PC-3 (cell line): ENCODE measurements at places on chromosomes 4 and X.
A peak's percentile ranks its signal among the peaks of the same experiment; 100 is the strongest.

DNA sequence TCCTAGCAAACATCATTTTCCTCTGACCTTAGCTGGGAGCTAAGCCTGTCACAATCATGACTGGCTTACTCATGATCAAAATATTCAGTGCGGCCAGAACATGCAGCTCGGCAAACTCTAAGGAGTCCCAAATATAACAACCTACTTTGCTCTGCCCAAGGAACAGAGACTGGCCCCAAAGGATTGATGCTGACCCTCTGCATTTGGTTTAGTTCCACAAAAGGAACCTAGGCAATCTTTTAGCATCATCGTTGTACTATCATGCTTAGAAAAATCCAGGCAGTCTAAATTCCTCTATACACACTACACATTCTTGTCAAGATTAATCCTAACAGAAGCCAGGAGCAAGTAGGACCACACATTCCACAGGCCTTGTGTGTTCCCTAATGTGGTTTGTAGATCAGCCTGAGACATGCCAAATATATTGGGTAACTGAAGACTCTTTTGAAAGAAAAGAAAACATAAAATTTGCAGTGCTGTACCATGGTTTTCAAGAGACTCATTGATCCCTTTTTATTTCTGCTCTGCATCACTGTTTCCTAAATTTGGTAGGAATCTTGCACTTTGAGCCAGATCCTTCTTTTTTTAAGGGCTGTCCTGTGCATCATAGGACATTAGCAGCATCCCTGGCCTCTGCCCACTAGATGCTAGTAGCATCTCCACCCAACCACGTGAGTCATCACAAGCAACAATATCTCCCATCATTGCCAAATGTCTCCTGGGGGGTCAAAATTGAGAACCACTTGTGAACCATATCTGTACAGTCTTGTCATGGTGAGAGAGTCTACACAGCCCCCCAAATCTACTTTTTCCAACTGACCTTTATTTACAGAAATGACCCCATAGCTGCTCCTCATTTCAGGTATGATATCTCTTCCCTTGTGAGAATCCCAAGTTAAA lies 17.6 kb upstream of the CC2D2A start:
- peak; percentile 69 for DNase-seq

GRCh38 chr4:173794662-173795061 lies 264.6 kb upstream of the HAND2 start:
- DNase-seq = peak; percentile 4

- no peak for DNase-seq
These were observed 238.3 kb downstream of the DCLK2 start for GRCh38 chr4:150316332-150317205.

DNA sequence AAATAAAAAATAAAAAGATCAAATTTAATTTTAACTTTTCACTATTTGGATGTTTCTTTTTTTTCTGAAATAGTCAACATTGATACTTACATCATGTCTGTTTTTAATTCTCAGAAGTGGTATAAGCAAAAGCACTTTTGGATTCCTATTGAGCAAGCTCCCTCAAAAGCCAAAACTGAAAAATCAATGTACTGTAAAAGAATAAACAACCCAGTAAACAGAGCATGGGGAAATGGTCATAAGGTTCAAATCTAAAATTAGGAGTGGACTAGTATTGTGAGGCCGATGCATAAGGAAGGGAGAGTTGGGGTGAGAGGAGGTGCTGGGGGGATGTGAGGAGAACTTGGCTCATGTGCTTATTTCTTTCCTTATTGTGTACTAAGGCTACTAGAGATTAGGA lies 37.9 kb downstream of the NUDT6 start:
- no peak for DNase-seq

GRCh38 chrX:15976396-15976795 lies 121.8 kb upstream of the AP1S2 start:
- DNase-seq = no peak

- DNase-seq = peak; percentile 5
These were observed at the start of gene TMEM150C for GRCh38 chr4:82561786-82562563. TMEM150C (minus strand) TSS chr4:82561988; CDS start chr4:82504657, 57,331 bp downstream.

DNA sequence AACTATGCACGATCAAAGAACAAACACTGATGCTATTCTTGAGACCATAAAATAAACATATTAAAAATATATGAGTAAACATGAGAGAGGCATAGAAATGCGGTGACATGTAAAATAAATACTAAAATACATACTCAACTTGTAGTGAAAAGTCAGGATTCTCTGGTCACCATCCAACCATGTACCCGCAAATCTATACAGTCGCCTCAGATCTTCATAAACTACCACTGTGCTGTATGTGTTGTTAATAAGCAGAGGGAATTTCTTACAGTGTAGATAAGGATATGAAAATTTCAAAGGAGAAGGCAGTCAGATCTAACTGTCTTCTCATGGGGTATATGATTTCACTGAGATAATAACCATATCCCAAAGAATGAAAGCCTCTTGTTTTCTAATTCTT lies 67.8 kb upstream of the FAM47B start:
- DNase-seq = peak; percentile 60

DNA sequence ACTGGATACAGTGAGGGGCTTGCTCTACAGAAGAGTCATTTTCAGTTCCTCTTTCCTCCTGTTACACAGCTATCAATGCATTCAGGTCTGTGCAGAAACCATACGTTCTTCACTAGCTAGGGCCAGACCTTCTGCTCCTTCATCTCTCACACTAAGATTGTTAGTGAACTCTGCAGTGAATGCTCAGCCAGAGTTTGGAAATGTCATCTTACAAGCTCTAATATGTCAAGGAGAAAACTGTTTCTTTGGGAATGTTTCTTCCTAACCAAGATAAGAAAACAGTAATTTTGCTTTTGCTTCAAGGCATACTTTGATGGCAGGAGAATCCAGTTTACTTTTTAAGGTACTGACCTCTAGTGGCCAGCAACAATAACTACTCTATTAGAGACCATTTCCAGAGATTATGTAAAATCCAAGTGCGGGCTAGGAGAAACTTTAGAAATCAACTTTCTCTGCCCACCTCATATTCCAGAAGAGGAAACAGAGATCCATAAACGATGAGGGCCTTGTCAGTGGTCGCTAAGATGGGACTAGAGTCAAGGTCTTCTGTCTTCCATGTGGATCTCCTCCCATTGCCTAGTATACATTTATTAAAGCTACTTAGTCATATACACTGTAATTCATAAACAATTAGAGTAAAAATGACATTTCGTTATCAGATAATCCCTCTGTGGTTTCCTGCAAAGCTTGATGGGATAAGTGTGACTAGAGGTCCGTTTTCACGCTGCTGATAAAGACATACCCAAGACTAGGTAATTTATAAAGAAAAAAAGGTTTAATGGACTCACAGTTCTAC lies 12.1 kb upstream of the CC2D2A start:
- DNase-seq = peak; percentile 46

- DNase-seq = no peak
These were observed 54.7 kb downstream of the ANAPC10 start for GRCh38 chr4:145043306-145043705.

DNA sequence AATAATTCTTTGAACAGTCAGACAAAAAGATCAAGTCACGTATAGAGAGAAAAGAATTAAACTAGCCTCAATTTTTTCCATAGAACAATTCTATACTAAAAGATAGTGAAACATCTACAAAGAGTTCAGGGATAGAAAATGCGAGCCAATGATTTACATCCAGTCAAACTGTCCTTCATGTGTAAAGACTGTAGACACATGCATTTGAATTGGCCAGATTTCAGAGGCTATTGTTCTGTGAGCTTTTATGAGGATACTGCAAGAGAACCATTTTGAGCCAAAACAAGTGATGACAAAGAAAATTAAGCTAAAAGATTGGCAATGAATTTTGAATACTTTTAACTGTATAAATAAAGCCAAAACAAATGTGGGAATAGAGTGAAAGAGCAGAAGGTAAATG lies 1230.3 kb downstream of the RPA4 start:
- DNase-seq = no peak

GRCh38 chrX:115339441-115340025 lies 50.0 kb downstream of the LUZP4 start:
- no peak for DNase-seq

GRCh38 chrX:23766650-23767551 lies 16.1 kb upstream of the SAT1 start:
- no peak for DNase-seq

GRCh38 chr4:122612540-122612939 lies 8.3 kb downstream of the IL21 start:
- DNase-seq = peak; percentile 68

DNA sequence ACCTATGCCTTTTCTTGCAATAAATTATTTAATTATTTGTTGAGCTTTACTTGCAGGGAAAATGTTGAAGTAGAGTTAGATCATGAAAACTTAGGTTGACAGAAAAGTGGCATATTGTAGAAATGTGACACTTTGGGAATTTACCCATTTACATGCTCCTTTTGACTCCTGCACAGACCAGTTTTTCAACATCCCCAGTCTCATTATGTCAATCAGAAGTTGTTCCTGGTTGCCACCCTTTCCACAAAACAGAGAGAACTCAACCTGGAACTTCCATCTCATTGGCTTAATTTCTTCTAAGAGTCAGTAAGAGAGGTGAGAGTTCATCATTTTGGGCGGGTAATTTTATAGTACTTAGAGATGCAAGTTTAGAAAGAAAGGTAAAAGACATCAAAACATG lies 284.6 kb upstream of the ANKRD50 start:
- DNase-seq = no peak

DNA sequence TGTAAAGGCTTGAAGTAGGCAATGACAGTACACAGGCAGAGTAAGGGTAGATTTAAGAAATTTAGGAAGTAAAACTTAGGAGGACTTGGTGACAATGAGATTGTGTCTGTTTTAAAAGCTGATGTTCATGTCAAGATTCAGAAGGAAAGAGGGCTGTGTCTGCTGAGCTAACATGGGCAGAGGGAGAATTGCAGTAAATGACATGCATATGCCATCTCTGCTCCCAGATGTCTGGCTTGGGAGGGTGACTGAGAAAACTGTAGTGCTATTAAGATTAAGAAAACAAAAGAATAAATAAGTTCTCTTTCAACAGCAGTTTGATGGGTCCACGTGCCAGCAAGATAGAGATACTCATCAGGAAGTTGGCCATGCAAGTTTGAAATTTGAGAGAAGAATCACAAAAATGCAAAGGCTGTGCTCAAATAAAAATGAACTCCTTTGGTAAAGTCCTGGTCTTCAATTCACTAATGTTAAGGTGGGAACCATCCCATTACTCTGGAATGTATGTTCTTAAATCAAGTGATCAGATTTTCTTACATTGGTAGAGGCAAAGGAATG lies 7.2 kb downstream of the NFXL1 start:
- no peak for DNase-seq

GRCh38 chr4:174211622-174212044 lies 71.8 kb downstream of the FBXO8 start:
- DNase-seq = no peak

DNA sequence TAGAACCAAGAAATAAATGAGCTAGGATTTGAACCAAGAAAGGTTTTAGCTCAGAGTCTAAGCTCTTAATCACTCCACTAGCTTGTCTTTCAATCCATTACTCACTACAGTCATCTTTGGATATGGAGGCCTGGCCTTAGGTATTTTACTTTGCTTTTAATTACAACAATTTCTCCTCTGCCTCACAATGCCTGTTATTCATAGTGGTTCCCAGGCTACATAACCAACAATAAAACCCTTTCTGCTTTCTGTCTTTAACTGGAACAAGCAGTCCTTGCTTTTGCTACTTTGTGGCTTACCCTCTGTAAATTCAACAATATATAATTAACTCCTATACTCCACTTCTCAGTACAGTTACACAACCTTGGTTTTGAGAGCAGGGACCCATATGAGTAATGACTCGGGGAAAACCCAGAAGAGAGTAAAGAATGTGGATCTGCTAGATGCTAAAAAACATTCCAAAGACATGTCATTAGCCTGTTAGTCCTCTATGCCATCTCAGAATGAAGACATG lies 94.7 kb upstream of the NAP1L5 start:
- peak; percentile 63 for DNase-seq

DNA sequence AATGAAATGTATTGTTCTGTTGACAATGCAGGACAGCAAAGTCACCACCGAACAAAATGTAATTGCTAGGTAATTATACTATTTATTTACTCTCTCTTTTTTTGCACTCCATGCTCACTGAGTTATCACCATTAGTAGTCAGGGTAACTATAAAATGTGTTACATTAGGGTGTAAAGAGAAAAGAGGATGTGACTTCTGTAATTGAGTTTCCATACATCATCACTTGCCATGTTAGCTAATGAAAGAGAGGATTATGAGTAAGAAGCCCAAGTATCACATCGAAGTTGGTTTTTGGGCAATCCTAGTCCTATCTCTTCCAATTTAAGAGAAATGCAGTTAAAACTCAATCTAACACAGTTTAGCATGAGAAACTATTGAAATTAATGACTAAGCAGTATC lies 7.6 kb downstream of the ZXDA start:
- no peak for DNase-seq

DNA sequence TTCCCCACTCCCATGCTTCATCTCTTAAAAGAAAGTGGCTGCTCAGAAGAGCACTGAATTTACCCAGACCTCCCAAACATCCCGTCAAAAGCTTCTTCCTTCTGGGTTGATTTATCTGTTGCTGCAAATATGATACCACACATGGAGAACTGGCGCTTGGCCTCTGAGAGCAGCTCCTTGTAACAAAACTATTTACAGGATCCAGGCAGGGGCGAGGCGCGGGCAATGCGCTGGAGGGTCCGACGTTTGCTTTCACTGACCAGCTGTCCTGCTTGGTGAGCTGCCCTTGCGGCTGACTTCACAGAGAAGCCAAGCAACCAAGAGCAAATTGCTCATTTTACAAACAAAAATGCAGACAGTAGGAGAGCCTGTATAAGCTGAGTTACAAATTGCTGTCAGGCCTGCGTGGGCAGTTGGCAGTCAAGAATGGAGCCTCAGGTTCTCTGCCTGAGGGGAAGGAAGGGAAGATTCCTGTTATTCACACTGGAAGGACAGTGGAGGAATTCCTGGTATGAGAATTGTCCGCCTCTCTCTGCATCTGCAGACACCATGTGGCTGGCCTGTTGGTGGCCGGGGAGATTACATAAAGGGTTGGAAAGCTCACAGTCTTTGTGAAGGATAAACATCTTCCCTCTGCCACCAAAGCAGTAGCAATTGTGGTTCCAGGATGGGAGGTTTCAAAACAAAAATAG lies 192.2 kb upstream of the LEF1 start:
- peak; percentile 4 for DNase-seq

- no peak for DNase-seq
These were observed 198.1 kb downstream of the SOWAHB start for GRCh38 chr4:76699751-76700310.

DNA sequence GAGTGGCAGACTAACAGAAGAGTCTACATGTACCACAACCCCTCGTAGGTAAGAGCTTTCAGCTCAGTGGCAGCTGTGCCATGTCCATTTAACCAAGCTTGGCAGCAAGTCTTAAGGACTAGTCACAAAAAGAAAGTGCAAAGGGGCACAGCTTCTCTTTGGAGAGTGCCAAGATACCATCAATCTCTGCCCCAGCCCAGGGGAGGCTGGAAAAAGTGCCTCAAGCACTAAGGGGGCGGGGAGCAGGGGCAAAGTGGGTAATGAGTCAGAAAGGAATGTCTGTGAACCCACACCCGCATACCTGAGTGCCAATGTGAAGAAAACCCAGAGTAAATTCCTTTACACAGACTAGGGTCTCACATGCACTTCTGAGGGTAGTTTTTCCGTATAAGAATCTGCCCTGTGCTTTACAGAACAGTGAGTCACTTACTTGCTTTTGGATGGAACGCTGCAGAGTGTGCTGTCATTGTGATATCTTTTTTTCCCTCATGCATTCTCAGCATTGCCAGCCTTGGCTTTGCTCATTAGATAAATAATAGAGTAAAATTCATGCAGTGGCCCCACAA lies 219.8 kb downstream of the ZNF674 start:
- peak; percentile 96 for DNase-seq
